ENCODE measurements at places on chromosomes 3 and 15.

DNA sequence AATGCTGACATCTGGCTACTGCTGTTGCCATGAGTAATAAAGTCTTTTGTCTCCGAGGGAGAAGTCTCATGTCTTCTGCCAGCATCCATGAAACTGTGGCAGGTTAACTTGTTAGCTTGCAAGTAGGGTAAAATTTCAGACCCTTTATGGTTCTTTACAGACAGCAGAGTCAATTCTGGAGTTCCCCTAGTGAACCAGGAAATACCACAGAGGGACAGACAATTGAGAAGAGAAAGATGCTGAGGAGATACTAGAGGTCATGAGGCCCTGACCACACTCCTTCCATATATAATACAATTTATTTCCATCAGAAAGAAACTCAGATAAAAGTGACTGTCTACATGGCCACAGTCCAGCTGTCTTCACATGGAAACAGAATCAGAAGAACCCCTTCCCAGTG, 38.1 kb downstream of the NMNAT3 start:
- DNase-seq: no peak

DNA sequence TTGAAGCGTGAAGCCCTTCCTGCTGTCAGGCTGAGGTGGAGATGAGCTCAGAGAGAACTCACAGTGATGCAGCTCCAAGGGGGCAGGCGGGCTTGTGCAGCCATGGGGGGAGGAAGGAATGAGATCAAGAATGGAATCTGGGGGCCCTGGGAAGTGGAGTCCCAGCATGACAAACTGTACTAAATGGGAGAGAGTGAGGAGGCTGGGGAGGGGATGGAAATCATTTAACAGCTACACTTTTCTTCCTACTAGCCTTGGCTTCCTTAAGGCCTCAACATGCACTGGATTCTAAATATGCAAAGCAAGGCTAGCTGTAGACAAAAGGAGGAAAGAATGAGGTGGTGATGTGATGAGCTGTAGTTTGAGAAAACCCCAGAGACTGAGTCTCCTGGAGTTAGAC, 133.9 kb downstream of the EEFSEC start:
- no peak for DNase-seq

DNA sequence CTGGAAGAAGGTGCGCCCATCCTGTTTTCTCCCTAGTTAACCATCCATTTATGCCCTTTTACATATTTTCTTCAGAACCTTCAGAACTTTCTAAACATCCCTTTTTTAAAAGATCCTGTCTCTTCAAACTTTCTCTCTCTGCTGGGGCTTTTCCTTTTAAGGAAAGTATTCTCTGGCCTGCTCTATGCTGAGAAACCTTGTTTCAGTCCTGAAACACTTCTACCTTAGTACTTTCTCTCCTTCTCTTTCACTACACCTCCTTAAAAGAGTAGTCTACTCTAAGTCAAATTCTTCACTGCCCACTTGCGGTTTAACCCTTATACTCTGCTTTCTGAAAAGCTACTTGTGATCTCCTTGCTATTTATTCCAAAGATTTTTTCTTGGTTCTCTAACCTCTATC, 65.6 kb upstream of the SLC12A8 start:
- no peak for DNase-seq

- no peak for DNase-seq
Measured at GRCh38 chr3:43818229-43818628, 127.5 kb downstream of the ABHD5 start.

DNA sequence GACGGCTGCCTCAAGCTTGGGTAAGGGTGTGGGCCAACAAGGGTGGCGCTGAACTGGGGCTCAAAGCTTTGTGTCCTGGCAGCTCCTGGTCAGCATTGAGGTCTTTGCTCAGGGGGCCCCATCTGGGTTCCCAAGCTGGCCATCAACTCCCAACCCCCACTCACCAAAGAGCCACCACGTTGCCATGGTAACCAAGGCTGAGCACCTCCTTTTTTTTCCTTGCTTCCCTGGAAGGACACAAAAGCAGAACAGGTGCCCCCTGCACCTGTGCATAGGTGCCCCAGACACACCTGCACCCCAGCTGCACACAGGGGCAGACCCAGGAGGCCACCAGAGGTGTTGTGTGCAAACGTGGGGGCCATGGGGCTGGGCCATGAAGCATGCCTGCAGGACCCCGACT, 16.5 kb downstream of the UROC1 start:
- no peak for DNase-seq

All from stimulated activated CD4-positive, alpha-beta T cell treated with anti-CD3 and anti-CD28 coated beads, Interleukin-1b, Interleukin-23, amount 100 ng/mL, for 1 hour (primary cell).